ENCODE measurements at places on chromosomes 3 and 15.

DNA sequence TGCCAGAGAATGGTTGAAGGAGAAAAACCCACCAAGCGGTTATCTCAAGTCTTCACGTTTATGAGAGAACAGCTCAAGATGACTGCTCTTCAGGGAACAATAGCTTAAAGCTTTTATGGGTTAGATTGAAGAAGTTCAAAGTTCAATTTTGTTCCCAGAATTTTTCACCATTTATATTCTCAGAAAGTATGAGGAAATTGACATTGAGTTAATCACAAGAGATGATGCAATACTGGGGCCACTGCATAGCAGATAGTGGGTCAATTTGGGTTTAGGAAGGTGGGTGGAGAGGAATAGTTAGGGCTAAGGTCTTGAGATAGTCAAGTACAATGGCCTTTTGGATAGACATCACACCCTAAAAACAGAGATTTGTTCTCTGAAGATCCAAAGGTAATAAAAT is 539.3 kb downstream of the SQOR start:
- DNase-seq, result no peak

GRCh38 chr3:98817547-98818041 is 54.5 kb downstream of the ST3GAL6 start:
- DNase-seq, result no peak

- no peak for DNase-seq
Observed at GRCh38 chr15:44584162-44584749, 47.3 kb downstream of the EIF3J start.

DNA sequence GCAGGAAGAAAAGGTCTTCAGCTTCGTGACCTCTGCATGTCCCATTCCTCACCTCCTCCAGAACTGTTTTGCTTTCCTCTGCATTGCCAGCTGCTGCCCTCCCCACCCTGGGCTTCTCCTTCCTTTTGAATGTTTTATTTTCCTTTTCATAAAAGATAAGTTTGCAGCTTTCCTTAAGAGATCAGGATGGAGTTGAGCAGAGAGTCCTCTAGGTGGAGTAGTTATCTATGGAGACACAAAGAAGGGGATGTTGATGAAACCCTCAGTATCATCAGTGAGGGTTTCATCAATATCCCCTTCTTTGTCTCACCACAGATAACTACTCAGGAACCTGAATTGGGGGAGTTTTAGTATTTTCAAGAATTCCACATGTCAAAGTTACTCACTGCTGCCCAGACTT is 19.0 kb upstream of the SLC25A36 start:
- DNase-seq, result no peak

GRCh38 chr15:83262594-83263315 is 21.7 kb downstream of the BNC1 start:
- DNase-seq, result no peak

DNA sequence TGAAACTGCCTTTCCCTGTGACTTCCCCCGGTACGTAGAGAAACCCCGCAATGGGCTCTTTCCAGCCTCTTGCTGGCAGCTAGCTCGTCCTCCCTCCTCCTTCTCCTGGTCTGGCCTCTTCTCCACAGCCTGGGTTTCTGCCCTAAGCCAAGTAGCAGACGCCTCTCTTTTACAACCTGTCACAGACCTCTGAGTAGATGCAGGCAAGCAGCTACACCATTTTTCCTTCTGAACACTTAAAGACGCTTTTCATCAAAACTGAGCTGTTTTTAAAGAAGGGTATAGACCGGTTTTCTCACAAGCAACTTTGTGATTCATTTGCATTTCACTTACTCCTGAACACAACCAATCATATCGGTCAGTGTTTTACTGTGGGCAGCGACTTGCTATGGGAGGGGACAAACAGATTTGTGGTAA is 32.0 kb downstream of the ADAMTSL3 start:
- DNase-seq, result peak; percentile 78

DNA sequence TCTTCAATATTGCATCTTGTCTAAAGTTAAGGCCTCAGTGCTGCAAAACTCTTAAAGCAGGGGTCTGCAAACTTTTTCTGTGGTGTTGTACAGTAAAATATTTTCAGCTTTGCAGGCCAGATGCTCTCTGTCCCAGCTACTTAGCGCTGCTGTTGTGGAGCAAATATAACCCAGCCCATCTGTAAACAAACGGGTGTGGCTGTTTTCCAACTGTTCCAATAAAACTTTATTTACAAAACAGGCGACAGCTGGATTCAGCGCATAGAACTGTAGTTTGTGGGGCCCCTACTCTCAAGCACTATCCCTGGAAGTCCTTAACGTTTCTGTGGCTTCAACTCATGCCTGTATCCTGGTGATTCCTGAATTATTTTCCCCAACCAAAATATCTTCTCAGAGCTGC is 365.0 kb downstream of the FOXP1 start:
- DNase-seq, result no peak

DNA sequence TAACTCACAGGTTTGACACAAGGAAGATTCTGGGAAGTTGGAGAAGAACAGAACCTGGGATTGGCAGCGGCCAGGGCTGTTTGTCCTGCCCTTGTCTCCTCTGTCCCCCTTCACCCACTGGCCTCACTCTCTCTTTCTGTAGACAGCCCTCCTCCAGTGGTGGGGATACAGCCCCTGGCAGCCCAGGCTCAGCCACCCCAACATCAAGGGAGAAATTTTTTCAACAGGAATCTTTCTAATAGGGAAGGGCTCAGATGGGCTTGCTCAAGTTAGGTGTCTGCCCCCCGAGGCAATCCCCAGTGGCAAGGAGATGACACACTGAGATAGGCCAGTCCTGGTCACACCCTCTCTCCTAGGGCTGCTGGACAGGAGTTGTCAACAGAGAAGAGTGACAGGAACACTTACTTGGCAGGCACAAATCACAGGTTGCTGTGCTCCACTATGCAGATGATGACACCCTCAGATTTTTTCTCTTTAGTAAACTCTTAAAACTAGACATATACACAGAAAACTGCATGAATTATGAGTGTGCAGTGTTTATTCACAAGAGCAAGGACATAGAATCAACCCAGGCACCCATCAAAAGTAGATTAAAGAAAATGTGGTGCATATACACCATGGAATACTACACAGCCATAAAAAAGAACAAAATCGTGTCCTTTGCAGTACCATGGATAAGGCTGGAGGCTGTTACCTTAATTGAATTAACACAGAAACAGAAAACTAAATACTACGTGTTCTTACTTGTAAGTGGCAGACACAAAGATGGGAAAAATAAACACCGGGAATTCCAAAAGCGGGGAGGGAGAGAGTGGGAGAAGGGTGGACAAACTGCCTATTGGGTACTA is 36.3 kb downstream of the PLA2G4D start:
- no peak for DNase-seq

DNA sequence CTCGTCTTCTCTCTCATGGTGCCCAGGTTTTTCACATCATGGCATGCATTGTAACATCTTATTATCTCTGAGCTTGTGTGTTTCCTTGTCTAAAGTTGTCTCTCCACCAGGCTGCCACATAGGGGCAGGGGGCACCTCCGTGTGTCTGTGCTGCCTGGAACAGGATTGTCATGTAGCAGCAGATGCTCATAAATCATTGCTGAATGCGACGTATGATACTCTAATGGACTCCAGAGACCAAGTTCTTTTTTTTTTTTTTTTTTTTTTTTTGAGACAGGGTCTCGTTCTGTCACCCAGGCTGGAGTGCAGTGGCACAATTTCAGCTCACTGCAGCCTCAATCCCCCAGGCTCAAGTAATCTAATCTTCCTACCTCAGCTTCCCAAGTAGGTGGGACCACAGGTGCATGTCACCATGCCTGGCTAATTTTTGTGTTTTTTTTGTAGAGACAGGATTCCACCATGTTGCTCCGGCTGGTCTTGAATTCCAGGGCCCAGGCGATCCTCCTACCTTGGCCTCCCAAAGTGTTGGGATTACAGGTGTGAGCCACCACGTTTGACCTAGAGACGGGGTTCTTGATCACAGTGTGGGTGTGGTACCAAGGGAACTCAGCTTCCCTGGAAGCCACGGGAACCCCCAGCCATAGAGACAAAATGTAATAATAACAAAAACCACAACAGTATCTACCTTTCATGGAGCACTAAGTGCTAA is 4.7 kb upstream of the DNASE1L3 start:
- no peak for DNase-seq

DNA sequence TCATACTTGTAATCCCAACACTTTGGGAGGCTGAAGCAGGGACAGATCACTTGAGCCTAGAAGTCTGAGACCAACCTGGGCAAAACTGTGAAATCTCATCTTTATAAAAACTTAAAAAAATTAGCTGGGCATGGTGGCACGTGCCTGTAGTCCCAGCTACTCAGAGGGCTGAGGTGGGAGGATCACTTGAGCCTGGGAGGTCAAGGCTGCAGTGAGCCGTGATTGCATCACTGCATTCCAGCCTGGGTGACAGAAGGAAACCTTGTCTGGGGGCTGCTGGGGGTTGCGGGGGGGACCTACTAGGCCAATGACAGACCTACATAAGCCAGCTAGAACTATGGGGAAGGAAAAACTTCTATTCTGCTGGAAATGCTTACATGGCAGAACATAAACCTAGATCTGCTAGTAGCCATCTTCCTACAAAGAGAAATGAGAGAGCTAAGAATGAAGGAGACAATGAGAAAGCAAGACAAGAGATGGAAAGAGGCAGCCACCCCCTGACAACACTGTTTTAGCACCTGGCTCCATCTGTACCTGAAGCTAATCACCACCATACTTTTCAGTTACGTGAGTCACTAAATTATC is 23.9 kb downstream of the FOXP1 start:
- no peak for DNase-seq

GRCh38 chr15:39445931-39446330 is 134.9 kb upstream of the THBS1 start:
- no peak for DNase-seq

DNA sequence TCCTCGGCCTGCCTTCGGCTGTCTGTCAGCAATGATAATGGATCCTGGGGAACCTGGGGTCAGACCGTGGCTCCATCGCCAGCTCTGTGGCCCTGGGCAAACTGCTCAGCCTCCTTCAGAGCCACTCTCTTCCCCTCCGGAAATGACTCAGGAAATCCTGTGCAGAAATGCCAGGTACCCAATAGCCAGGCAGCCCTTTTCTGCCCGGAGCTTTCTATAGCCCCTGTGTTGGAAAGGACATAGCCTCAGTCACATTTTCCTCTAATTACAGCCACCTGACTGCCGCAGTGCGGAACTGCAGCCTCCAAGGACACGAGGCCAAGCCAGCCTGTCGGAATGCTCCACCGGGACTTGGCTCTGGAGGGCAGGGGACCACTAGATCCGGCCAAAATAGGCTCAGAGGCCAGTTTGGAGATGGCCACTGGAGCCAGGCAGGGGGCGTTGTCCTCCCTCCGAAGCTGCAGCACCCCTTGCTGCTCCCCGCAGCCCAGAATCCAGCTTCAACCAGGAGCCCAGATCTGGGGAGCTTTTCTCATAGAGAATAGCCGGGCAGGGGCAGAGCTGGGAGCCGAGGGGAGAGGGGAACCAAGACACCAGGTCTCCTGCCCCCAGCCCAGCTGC is 11.6 kb upstream of the ZXDC start:
- no peak for DNase-seq

DNA sequence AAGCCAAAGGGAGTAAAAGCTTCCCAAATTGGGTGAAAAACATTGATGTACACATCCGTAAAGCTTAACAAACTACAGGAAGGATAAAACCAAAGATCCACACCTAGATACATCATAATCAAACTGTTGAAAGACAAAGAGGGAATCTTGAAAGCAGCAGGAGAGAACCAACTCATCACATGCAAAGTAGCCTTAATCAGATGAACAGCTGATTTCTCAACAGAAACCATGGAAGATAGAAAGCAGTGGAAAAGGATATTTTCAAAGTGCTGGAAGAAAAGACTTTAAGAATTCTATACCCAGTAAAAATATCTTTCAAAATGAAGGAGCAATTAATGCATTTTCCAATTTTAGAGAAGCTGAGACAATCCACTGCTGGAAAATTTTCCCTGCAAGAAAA is 36.8 kb downstream of the CHRNA7 start:
- no peak for DNase-seq

DNA sequence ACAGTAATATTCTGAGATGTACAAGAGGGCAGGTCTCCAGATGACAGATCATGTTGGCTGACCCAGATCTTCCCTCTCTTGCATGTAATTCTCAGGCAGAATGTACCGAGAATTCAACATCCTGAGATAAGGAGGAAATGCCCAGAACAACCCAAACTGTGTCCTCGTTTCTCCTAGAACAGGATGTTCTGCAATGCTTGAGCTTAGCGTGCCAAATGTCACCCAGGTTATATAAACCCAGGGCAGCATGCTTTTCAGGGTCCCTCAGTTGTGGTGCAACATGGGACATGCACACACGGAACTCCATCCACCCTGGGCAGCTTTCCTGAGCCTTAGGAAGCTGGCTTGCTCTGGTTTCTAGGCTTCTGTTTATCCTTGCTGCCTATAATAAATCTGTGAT is 102.1 kb upstream of the CMC1 start:
- DNase-seq, result peak; percentile 15

- no peak for DNase-seq
Observed at GRCh38 chr3:196440696-196441095, 8.5 kb upstream of the UBXN7 start.

GRCh38 chr3:111993038-111993437 is 5.7 kb upstream of the TAGLN3 start:
- no peak for DNase-seq

DNA sequence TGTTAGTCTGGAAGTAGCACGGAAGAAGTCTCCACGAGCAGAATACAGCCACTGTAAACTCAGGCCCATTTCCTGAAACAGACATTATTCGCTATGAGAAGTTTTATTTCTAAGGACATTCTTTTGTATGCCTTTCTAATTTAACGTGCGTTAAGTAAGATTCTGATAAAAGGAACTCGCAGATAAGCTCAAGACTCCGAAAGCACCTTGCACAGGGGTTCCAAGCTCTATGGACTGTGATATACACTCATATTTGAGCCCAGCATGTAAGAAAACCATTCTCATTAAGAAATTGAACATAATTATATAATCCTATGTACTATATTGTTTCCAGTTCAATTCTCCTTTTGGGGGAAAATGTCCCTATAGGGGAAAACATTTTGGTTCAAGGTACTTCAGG is 28.4 kb downstream of the TFRC start:
- DNase-seq, result no peak

GRCh38 chr3:104438706-104439105 is 928.0 kb upstream of the ALCAM start:
- DNase-seq, result no peak

GRCh38 chr3:28906561-28907310 is 374.1 kb upstream of the RBMS3 start:
- DNase-seq, result no peak

DNA sequence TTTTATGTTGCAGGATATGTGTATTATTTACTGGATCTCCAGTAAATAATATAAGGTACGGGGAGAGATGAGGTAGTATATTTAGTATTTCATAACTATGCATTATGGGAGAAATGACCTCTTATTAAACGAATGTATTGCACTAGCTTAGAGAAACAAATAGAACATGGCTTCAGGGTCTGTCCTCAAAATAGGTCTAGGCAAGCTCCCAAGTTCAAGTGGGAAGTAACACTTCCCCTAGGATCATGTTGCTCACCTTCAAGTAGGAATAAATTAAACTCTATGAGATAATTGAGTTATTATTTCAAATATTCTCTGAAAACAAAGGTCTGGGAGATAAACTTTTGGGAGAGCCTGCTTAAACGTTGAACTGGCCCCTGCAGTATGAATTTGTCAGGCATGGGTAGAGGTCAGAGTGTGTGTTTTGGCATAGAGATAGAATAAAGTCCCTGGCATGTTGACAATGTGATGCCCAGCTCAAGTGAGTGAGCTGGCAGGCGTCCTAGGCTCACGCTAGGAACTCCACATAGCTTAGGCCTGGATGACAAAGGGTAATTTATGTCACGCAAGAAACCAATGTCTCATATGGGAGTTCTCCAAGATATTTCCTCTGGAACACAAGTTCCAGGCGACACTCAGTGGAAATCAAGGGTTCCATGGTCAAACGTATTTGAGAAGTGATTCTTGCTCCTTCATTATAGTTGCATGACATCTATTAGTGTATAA is 236.8 kb downstream of the CACNA2D3 start:
- no peak for DNase-seq
